ENCODE measurements at places on chromosomes 16 and 17.

- no peak for DNase-seq
These were observed 100.2 kb downstream of the SYCE1L start for GRCh38 chr16:77299395-77299794.

DNA sequence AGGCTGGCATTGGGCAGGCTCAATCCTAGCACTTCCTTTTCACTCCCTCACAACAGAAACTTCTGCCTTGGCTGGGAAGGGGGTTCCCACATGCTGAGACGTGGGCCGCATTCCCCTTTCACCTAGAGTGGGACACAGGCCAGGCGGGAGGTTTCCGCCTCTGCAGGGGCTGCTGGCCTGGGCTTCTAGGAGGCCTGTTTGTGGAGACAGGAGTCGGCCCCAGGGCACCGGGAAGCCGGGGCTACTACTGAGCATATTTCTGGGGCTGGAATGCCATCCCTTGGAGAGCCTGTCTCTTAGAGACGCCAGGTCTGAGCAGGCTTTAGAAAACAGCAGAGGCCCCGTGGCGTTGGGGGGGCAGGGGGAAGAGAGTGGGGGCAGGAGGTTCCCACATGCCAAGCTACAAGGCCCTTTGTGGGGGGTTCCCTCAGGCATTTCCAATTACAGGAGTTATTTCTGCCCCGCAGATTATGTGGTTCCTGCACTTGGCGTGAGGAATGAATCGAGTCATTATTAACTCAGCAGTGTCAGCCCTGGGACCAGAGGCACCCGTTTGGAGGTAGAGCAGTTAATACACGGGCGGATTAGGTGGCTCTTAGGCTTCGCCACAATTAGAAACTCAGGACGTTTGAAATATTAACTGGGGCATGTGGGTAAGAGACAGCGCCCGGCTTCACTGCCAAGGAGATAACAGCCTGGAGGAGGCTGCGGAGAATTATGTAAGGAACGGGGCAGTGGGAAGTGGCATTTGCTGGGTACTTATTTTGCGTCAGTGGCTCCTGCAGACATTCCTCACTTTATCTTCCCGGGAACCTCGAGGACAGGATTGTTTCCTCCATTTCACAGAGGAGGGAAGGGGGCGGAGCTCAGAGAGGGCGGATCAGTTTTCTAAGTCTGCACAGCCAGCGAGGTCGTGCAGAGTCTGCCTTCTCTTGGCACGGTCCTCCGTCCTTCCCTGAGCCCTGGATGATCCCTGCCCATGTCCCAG, 162.5 kb downstream of the MAF start:
- no peak for DNase-seq

DNA sequence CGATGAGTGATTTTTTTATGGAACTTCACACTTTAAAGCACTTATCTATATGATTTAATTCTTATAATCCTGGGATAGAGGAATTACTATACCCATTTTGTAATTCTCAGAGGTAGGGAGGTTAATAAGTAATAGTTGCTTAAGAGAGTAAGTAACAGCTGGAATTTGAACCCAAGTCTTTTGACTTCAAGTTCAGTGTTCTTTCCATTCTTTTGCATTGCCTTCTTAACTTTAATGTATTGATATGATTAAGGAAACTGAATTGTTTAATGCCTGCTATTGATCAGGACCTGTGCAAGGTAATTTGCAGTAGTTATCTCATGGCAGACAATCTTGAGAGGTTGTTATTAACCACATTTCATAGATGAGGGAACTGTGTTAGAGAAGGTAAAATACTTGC, 78.5 kb downstream of the TUBD1 start:
- no peak for DNase-seq

DNA sequence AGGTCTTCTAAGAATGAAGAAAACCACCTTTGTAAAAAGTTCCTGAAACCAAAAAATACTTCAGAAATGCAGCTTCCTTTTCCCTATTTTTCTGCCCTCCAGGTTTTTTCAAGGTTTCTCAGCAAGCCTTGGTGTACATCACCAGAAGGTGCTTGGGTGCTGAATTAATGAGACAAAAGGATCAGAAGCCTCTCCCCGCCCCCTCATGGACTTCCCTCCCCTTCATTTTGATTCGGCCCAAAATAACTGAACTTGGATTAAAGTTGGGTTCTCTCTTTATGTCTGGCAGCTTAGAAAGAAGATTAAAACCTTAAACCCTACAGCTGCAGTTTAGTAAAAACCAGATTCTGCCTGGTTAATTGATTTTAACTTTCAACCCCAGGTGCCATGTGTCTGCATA, 121.7 kb upstream of the ERCC4 start:
- no peak for DNase-seq

DNA sequence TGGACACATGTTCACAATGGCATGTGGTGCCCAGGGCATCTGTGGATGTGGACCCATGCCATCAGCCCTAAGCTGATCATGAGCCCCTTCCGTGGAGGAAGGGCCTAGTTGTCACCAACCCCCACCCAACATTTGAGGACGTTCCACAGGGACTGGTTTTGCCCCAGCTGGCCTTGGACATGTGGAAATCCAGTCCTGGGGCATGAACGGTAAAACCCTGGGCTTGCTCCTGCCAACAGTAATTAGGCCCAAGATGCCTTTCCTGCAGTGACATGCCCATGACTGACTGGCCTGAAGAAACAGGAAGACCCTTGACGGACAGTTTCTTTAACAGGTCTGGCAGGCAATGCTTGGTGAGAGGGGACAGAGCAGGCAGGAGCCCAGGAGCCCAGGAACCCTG, 7.7 kb downstream of the TNS4 start:
- DNase-seq, result no peak

DNA sequence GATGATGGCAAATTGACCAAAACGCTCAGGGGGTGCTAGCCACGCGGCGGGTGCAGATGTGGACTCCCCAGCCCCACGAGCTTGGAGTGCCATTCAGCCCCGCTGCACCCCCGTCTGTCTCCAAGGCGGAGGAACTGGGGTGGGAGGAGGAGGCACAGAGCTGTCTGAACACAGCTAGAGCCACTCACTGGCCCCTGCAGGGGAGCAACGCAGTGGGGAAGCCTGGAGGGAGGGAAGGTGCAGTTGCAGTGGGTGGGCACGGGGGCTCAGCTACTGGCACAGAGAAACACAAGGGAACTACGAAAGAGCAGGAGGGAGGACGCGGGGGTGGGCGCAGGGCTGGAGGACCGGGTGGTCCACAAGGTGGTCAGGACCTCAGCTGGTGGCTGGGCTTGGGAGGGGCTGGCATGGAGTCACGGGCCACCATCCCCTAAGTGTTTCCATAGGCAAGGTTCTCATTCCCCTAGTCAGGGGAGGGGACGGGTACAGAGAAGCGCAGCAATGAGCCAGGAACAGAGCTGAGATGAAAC, 46.3 kb upstream of the CDR2 start:
- DNase-seq, result no peak

DNA sequence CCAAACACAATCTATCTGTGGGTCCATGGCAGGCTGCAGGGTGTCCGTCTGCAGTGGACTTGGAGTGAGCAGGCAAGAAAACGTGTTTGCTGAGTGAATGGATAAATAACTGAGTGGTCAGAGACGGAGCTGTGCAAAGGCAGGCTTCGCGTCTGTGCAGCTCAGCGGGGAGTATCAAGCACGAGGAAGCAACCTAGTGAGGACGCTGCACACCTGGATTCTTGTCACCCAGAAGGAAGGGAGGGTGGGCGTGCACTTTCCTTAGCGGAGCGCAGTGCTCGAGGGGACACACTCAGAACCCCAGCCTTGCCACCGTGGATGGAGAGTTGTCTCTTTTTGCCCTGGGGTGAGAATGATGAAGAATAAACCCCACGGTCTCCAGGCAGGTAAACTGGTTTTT, 1.5 kb upstream of the RCVRN start:
- no peak for DNase-seq

DNA sequence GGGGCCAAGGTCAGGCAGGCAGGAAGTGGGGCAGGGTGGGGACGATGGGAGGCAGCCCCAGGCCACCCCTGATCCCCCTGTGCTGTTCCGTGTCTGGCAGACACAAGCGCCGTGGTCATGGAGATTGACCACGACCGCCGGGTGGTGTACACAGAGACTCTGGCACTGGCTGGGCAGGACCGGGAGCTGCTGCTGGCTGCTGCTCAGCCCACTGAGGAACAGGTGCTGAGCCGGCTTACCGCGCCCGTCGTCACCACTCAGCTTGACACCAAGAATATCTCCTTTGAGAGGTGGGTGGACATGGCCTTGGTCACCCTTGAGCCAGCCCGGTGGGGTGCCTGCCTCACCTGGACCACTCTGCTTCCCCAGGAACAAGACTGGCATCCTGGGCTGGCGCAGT, 13.7 kb downstream of the CORO6 start:
- no peak for DNase-seq

GRCh38 chr17:45004388-45004787, 36.3 kb upstream of the C1QL1 start:
- DNase-seq, result no peak

DNA sequence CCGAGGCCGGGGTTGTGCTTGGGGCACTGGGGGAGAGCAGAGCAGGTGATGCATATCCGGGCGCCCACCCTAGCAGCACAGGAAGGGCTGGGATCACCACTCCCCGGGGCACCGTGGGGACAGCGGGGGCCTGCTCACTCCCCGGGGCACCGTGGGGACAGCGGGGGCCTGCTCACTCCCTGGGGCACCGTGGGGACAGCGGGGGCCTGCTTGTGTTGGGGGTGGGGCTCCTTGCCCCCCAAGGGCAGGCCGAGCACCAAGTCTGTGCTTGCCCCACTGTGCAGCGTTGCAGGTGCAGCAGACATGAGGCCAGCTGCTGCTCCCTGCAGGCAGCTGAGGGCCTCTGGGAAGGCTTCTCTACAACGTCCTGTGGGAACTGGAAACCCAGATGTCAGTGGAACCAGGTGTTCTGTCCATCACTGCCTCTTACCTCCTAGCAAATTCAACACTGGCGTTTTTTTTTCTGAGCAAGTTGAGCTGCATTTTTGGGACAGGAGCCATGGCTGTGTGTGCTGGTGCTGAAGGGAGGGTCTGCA, 25.0 kb upstream of the ZNF750 start:
- no peak for DNase-seq

- no peak for DNase-seq
These were observed 8.0 kb downstream of the RNF157 start for GRCh38 chr17:76232342-76232741.

DNA sequence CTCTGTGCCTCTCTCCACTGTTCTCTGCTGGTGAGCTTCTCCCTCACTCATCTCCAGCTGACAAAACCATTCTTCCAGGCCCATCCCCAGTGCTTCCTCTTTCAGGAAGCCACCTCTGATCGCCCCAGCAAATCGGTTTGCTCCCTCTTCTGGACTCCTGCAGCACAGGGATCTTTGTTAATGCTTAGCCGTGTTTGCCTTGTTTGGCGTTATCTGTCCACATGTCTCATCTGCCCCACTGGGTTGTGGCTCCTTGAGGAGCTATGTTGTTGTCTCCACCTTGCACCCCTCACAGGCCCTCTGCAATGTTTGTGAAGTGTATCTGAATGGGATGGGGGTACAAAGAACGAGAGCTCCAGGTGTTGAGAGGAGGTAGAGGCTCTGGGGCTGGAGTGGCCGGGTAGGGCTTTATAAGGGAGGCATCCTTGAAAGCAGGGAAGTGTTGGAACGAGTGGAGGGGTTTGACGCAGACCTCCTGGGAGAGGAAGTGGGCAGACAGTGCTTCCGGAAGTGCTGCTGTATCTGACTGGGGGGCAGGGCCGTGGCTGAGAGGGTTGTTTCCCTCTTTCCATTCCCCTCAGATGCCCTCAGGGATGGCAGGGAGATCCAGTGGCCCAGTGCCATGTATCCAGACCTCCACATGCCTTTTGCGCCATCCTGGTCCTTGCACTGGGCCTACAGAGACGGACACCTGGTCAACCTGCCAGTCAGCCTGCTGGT, 27.8 kb downstream of the CASKIN2 start:
- DNase-seq, result no peak

DNA sequence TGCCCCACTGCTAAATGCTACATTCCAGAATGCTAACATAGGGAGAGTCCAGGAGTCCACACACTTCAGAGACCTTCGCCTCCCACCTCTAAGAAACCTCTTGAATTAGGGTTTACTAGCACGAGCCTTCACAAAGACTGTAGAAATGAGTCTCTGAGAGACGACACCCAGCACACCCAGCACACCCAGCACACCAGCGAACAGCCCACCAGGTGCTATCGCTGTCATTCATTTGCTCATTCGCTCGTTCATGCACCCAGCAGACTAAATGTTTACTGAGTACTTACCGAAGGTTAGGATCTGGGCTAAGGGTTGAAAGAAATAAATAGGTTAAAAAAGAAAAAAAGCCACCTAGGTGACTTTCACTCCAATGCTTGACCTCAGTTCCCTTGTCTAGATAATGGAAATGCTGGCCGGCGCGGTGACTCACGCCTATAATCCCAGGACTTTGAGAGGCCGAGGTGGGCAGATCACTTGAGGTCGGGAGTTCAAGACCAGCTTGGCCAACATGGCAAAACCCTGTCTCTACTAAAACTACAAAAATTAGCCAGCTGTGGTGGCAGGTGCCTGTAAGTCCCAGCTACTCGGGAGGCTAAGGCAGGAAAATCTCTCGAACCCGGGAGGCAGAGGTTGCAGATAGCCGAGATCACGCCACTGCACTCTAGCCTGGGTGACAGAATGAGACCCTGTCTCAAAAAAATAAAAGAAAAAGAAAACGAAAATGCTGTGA, 100.8 kb downstream of the ADCY9 start:
- no peak for DNase-seq

DNA sequence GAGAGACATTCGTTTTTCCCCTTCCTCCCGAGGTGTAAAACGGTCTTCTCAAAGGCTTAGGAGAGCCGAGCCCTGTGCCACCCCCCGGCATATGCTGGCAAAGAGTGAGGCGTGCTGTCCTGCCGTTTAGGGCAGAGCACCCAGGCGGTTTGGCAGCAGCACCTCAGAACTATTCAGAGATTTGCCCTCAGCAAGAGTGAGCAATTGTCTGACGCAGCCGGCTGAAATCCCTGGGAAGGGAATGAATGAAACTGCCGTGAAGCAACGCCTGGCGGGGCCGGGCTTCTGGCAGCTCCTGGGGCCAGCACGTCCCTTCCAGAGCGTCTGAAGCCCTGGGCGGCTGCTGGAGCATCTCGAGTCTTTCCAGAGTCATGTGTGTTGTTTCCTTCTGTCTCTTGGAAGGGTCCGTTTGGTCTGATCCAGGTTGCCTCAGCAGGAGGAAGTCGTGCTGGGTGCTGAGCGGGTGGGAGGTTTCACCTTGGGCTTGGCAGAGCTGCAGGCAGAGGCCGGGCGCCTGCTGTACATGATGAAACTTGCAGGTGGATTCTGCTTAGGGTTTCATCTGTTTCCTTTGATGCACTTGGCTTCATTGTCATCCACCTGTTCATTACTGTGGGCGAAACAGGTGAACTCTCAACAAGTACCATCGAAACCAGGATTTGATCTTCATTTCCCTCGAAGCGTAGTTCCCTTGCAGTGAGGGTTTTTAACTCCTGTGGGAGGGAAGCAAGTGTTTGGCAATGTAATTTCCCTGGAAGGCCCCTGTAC, 35.4 kb downstream of the TBCD start:
- DNase-seq, result no peak

DNA sequence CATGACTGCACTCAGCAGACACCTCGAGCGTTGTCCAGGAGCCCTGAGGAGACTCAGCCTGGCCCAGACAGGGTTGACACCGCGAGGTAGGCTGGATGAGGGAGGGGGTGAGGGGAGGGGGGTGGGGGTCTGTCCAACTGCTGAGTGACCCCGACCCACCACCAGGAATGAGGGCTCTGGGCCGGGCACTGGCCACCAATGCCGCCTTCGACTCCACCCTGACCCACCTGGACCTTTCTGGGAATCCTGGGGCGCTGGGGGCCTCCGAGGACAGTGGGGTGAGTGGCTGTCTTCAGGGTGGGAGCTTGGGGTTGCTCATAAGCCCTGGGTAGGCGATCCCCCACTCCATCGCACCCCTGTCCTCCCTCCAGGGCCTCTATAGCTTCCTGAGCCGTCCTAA, 2.7 kb downstream of the CARMIL2 start:
- DNase-seq, result no peak

- DNase-seq, result peak; percentile 80
These were observed 128.5 kb downstream of the PARN start for GRCh38 chr16:14501331-14502255.
